ENCODE measurements at places on chromosomes 3 and 15.
A peak's percentile ranks its signal among the peaks of the same experiment; 100 is the strongest.

- no peak for DNase-seq
These were observed 19.2 kb upstream of the MFGE8 start for GRCh38 chr15:88932271-88932874.

DNA sequence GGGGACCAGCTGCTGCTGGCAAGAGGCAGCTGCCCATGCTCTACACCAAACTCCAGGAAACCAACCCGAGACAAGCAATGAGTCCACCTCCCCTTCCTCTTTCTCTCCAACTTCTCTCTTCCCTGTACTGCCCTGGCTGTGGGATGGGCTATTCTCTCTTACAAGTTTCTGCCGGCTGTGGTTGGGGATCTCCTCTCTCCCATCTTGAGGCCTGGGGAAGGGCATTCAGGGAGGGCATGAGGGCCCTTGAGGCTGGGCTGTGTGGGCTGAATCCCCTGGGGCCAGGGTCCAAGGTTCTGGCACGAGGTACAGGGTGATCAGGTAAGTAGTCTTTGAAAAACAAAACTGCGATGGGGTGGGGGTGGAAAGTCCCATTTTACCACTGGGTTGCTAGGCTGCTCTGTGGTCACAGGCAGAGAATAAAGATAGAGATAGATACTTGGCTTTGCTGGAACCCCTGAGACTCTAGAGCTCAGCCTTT is 32.3 kb upstream of the CTSH start:
- no peak for DNase-seq

DNA sequence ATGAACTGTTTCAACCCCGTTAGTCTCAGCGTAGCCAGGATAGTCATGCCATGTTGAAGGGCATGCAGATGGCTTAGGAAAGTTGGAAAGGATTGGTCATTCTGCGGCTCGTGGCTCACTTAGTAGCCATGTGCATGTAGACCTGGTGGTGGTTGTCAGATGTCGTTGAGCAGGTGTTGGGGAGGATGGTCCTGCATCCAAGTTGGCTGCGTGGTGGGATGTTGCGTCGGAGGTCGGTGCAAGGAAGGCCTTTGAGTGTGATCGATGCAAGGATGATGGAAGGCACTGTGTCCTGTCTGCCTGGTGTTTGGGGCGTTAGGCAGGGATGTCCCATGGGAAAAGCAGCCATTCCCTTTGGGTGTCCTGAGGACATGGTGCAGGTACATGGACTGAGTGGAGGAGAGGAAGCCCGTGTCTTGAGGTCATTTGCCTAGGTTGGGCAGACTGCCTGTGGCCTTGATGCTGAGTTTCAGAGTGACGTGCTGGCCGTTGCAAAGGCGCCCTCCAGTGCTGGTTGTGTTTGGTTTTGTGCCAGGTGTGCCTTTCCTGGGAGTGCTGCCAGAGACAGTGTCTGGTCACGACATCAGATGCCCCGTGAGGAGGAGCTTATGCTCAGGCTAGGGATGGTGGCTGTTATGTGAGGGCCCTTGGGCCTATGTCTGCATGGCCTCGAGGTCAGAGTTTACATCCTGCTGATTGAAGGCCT is 103.4 kb downstream of the SNRPN start:
- peak; percentile 52 for DNase-seq

- DNase-seq = no peak
These were observed 6.2 kb downstream of the TSC22D2 start for GRCh38 chr3:150414258-150414657.

DNA sequence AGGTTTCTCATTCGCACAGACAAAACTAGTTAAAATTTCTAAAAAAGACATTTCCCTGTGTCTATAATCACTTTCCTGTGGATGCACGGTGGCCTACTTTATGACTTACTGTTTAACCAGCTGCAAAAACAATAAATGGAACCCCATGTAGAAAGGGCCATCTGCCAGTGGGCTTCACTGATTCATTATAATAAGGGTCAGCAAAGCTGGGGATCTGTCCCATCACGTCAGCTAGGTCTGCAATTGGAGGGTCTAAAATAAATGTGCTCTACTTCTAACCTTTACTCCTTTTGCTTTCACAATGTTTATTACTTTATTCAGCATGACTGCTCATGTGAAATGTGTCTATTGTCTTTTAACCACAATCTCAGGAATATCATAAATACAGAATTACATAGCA is 43.1 kb upstream of the NMD3 start:
- DNase-seq = no peak

DNA sequence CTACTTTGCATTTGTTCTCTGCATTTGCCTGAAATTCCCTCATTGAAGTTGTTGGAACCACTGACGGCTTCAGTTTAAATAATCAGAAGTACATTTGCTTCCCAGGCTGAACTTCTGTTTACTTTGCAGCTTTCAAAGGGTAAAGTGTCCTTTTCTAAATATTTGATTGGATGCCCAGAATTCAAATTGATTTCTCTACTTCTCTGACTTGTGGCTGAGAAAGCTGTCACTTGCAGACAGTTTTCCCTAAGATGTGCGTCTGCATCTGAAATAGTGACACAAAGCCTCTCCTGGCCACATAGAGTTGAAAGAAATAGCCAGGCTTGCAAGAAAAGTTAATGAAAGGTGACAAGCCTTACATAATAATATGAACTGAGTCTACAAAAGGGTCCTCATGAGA is 299.6 kb downstream of the THSD4 start:
- DNase-seq = no peak

GRCh38 chr3:129560911-129561594 is 18.1 kb downstream of the H1-8 start:
- DNase-seq = no peak

DNA sequence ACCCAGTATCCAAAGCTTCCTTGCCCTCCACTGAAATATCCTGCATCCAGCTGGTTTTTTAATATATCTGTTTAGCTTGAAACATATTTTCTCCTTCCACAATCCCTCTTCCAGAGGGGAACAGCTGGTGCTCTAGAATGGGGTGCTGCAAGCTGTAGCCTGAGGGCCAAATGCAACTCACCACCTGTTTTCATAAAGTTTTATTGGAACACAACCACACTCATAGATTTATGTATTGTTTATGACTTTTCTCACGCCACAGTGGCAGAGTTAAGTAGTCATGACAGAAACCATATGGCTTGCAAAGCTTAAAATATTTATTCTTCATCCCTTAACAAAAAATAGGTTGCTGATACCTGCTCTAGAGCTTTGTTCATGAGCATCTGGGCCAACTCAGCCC is 298.7 kb downstream of the CLSTN2 start:
- no peak for DNase-seq

- DNase-seq = no peak
These were observed 3.9 kb downstream of the TOMM70 start for GRCh38 chr3:100396967-100397366.

GRCh38 chr3:111691293-111691909 is 96.3 kb upstream of the ZBED2 start:
- DNase-seq = no peak

GRCh38 chr3:29140666-29141065 is 140.2 kb upstream of the RBMS3 start:
- no peak for DNase-seq

DNA sequence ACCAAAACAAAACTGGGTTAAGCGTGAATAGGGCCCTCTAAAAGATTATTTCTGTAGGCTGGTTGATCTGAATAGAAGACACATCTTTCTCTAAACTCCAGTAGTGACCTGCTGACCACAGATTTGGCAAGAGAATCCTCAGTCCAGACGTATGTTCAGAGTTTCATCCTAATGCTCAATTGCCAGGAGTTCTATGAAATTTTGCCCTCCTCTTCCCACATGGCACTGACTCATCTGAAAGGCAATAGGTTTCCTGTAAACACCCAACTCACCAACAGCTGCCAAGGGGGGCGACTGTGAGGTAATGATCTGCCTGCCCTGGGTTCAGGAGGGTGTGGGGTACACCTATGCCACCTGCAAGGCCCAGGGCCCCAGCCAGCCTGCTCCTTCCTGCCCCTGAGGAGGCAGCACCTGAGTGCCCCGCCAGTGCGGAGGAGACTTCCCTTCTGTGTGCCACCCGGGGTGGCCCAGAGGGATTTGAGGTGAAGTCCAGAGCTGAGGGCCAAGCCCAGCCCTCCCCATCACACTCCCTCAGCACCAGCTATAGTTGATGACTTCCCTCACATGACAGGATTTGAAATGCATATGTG is 8.4 kb upstream of the PLA2G4D start:
- no peak for DNase-seq

DNA sequence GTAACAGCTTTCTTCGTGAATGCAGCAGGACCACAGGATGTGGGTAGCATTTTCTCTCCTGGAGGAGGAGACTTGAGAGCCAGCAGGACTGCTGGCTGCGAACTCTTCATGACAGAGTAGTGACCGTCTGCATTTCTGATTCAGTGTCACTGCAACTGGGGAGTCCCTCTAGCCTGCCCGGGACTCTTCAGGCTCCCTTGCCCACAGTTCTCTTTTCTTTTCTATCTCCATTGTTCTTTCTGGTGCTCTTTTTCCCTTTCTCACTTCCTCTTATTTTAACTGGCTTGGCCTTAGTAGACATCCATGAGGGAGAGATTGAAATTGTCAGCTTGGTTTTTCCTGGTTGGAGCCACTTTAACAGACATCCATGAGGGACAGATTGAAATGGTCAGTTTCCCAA is 49.9 kb upstream of the P2RY1 start:
- DNase-seq = no peak

DNA sequence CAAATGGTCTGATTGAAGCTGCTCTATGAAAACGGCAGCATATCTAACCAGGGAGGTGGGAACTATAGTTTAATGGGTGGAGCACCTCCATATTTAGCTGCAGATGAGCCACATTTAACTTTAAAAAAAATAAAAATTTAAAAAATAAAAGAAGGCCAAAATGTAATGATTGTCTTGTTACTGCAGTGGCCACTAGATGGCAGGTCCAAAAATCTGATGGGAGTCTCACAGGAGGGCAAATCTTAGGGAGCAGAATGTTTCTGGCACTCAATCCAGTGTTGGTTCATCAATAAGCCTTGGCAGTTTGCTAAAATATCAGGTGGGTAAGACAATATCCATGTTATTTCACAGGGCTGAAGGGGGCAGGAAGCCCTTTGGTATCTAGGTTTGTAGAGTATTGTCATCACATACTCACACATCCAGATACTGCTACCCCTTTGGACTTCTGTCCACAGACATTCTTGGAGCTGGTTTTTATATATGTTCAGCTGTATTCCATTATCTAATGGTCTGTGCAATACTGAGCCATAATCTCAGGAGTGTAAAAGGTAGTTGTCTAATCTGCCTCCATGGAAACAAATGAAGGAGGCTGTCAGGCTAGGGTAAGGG is 233.3 kb downstream of the TIGIT start:
- no peak for DNase-seq

GRCh38 chr3:3600665-3601340 is 198.4 kb upstream of the LRRN1 start:
- DNase-seq = no peak

GRCh38 chr3:181457190-181457589 is 254.5 kb upstream of the SOX2 start:
- no peak for DNase-seq

DNA sequence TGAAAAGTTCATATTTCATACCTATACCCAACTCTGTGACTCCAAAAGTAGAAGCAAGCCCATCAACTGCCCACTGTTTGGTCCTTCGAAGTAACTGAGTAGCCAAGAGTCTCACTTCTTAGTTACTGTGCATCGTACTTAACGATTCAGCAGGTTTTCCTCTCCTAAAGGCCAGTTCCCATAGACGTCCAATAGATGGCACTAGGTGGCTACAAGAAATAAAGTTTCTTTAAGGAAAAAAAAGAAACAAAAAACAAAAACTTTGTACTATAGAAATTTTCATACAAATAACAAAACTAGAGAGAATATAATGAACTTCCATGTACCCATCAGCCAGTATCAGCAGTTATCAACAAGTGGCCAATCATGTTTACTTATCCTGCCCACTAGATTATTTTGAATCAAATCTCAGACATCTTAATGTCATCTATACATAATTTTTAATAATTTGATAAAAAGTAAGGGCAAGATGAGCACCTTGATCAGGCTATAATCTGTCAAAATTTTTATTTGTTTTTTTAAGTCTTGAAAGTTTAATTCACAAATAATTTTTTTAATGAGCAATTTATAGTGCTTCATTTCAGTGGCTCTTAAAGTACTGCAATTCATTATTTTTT is 63.8 kb upstream of the ACP3 start:
- DNase-seq = no peak

DNA sequence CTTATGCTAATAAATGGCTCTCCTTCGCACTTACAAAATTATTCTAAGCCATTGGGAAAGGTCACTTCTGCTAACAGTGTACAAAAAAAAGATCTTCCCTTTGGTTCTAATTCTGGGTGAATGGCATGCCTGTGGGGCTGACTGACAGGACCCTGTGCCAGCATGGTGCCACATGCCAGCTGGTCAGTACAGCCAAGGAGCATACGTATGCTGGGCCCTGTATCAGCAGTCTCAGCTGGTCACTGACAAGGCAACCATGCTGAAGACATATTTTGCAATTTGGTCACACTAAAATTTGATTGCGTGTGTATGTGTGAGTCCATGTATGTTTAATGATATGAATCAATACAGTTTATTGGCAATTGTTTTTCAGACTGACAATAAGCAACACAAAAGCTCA is 246.1 kb downstream of the TBL1XR1 start:
- DNase-seq = no peak

DNA sequence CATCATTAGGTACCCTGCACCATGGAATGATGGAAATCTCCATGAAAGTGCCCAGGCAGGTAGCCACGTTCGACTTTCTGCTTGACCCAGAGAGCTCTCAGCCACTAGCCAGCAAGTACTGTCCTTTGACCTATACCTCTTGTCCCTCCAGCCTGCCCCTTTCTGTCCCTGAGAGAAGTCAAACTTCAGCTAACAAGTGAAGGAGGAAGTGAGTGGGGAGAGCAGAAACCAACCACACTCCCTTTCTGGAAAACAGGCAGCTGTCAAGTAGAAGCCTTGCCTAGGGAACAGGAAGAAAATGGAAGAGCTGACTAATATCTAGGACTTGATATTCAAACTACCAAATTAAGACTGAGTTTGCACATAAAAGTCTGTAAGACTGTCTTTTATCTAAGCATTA is 30.3 kb upstream of the FSTL1 start:
- DNase-seq = no peak

DNA sequence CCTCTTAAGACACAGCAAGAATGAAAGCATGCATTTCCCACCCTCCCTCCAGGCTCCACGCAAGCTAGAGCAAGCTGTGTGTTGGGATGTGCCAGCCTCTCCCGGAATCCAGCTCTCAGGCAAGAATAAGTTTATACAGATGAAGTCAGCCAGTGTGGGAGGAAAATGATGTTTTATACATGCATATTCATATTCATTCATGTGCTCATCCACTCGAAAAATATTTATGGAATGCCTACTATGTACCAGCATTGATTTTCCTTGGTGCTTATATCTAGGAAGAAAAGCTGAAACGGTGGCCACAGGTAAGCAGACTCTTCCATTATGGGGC is 62.7 kb downstream of the KLHL6 start:
- DNase-seq = no peak

GRCh38 chr3:125646581-125646980 is 51.3 kb upstream of the OSBPL11 start:
- no peak for DNase-seq

DNA sequence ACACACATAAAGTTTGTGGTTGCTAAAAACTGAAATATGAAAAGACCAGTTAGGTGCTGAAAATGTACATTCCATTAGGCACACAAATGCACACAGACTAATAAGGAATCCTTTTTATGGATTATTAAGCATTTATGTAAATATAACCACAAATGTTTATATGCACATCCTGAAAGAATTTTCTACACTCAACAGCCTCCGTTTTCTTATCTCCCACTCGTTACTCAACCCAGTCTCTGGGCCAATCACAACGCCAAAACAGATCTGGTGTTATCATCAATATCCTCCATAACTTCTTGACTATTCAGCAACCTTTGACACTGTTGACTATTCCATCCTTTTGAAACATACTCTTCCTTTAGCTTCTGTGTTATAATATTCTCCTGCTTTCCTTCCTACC is 136.4 kb downstream of the ATP8B4 start:
- no peak for DNase-seq

GRCh38 chr3:156174229-156174847 is 54.0 kb downstream of the KCNAB1 start:
- DNase-seq = no peak

Data from RWPE2 (cell line).